ENCODE measurements at places on chromosomes 16 and 17.

GRCh38 chr17:56543280-56543679, 50.2 kb upstream of the NOG start:
- no peak for DNase-seq

DNA sequence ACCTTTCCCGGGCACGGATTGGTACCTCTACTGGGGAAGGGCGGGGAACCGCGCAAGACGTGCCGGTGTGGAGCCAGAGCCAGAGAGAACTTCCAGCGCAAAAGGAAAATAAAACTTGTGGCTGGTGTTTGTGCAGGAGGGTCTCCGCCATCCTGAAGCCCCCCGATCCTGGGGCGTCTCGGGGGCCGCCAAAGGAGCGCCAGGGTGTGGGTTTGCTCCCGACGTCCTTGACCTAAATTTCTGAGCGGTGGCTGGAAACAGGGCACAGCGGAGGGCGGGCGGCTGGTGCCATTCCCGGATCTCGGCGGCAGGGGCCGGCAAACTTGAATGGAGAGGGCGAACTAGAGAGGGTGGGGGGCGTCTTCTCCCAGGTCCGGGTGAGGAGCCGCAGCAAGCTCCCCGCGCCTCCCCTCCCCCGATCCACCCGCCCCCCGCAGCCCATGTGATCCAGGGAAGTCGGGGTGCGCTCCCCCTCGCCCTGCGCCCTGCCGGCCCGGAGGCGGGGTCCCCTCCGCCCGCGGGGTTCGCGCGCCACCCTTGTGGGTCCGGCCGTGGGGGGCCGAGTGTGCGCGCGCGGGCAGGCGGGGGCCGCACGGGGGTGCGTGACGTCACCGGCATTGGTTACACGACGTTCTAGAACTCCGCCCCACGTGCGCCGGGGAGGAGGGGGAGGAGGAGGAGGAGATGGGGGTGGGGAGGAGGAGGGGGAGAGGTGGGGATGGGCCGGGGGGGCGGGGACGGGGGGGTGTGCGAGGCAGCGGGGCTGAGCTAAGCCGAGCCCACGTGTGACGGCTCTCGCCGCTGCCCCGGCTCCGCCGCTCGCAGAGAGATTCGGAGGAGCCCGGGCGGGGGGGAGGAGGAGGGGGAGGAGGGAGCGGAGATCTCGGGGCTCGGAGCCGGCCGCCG, at the start of gene MSI2:
Gene MSI2, plus strand, starts transcription at position 748 of the 906 bp plus-strand sequence. CDS start 220 bp downstream, outside the sequence.
- DNase-seq = peak; percentile 79

DNA sequence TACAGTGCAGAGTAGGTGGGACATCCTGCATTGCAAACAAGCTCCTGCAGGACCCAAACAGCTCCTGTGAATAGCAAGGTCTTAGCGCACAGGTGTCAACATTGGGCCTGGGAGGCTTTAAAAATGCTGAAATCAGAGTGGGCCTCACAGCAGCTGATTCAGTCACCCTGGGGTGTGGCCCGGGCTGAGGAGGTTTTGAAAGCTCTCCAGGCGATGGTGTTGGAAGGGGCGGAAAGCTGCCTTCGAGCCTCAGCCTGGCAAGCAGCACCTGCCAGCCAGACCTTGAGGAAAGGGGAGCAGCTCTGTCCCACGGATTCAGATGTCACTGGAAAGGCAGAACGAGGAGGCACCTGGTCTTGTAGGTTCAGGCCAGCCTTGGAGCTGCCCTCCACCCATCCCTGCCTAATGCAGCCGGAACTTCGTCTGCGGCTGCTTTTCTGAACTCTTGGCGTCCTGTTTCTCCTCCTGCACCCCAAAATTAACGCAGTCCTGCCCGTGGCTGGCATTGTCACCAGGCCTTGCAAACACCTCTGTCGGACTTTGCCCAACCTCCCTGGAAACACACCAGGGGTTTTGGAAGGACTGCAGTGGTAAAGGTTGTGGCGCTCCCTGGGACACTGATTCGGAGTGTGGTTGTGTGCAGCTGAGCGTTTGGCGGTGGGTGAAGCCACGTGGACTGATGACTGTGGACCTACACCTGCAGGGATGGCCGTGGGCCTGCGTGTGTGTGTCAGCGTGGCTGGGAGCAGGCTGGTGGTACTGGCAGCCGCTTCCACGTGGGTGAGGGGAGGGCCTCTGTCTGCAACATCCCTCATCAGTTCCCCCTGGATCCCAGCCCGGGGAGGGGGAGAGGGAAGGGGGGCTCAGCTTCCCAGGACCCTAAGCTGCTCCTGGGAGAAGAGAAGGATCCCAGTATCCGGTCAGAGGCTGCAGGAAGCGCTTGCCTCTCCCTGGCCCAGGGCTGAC, 3.4 kb downstream of the NECAB2 start:
- no peak for DNase-seq

DNA sequence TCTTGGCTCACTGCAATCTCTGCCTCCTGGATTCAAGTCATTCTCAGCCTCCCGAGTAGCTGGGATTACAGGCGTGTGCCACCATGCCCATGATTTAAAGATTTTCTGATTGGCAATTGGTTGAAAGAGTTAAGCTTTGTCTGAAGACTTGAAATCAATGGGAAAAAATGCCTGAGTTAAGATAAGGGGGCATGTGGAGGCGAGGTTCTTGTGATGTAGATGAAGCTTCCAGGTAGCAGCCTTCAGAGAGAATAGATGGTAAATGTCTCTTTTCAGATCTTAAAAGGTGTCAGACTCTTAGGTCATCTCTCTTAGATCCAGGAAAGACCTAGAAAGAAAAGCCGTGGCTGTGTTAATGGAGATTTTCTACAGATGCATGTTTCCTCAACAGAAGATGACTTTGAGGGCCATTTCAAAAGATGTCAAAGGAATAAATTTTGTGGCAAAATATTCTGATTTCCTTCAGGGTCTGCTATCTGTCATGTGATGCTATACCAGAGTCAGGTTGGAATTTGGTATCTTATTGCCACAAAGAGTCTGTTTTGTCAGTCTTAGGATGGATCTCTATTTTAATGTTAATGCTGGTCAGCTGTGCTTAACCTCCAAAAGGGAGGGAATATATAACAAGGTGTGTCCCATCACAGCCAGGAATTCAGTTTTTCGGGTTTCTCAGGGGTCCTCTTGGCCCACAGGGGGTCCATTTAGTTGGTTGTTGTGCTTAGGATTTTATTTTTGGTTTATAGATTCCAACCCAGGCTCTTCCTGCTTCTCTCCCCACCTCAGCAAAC, 58.3 kb upstream of the AKTIP start:
- no peak for DNase-seq

DNA sequence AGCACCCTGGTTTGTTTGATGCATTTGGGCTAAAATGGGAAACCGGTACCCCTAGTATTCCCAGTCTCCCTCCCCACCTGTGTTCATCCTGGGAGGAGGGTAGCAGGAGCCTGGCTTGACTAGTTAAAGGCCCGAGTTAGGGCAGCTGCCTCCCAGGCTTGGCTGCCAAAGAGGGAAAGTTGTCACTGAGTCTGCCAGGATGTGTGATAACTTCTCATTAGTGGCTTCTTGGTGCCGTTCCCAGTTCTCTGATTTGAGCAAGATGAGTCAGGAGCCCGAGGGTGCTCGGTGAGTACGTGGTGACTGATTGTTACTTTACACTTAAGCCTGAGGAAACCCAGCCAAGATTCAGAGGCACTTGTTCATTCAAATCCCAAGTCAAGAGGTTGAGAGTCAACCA, 2.5 kb downstream of the KRT32 start:
- peak; percentile 61 for DNase-seq

DNA sequence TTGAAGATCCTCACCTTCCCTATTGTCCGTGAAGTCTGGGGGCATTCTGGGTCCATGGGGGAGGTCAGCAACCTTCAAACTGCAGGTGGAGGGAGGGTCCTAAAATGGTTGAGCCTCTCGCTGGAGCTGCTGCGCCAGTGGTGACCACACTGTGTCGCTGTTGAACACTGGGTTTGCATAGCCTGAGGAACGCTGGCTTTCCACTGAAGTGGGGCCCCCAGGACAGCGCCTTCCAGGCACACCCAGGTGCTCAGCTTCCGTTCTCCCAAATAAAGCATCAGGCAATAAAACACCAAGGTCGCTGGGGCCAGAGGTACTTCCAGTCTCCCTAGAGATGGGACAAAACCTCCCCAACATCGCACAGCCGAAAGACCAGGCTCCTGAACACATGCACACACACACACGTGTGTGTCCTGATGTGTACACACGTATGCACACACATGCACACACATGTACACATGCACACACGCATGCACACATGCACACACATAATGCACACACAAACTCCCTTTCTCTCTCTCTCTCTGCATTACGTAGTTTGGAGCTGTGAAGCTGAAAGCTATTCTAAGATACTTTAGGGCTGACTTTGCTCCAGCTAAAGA, 120.6 kb downstream of the IRF8 start:
- no peak for DNase-seq

DNA sequence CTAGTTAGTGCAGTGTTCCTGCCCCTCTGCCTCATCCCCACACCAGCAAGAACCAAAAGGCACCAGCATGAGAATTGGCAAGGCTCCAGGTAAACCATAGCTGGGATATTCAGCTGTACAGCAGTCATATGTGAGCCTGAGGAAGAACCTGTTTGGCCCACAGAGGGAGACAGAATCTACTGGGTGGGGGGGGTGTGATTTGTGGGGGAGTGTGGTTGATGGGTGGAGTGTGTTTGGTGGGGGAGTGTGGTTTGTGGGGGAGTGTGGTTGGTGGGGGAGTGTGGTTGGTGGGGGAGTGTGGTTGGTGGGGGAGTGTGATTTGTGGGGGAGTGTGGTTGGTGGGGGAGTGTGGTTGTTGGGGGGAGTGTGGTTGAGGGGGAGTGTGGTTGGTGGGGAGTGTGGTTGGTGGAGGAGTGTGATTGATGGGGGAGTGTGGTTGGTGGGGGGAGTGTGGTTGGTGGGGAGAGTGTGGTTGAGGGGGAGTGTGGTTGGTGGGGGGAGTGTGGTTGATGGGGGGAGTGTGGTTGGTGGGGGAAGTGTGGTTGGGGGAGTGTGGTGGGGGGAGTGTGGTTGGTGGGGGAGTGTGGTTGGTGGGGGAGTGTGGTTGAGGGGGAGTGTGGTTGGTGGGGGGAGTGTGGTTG, 19.5 kb downstream of the MINK1 start:
- DNase-seq = no peak

- DNase-seq = no peak
These were observed 61.4 kb downstream of the ZDHHC7 start for GRCh38 chr16:84949772-84950436.

DNA sequence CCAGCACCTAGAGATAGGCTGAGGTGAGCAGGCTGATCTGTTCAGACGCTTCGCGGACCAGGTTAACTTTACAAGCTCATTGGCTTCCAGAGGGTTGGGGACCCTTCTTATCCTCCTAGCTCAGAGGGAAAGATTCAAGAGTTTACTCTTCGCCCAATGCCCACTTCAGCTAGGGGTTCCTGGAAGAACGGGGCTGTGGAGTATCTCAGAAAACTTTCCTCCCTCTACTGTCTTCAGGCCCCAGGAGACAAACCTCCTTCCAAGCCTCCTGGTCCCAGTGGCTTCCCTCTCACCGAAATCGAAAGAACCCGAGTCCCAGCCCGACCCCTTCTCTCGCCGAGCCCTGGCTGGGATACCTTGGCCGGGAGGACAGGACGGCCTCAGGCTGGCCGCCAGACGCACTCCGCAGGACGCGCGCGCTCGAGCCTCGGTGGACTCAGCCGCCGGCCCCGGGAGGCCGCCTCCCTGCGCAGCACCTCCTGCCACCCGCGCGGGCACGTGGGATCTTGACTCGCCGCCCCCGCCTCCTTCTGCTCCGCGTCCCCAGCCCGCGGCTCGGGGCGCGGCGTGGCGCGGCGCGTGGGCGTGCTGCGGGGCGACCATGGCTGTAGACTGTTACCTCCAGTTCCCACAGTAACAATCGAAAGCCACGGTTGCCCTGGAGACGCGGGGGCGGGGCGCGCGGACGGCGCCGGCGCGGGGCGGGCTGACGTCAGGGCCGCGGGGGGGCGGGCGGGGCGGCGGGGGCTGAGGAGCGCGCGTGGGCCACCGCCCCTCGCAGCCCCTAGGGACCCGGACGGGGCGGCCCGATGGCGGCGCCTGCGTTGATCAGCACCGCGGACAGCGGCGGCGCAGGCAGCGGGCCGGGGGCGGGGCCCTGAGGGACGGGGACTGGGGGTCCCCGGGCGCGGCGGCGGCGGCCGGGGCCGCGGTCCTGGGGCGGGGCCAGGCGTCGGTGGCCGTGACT, 5.3 kb upstream of the HIC1 start:
- DNase-seq = peak; percentile 82

- DNase-seq = no peak
These were observed 336.2 kb upstream of the PMFBP1 start for GRCh38 chr16:72508191-72508590.

GRCh38 chr17:61872099-61872498, 8.8 kb upstream of the BRIP1 start:
- DNase-seq = no peak

Data from occipital lobe (tissue), 3 donors.